ENCODE measurements at places on chromosomes 1 and 21.

GRCh38 chr1:233016798-233017197, 66.4 kb downstream of the NTPCR start:
- DNase-seq, result no peak

GRCh38 chr1:31653717-31654473, 9.2 kb upstream of the PEF1 start:
- DNase-seq, result no peak

- peak; percentile 99 for DNase-seq
These were observed at the start of gene METTL13 for GRCh38 chr1:171781176-171781875. Gene METTL13, plus strand, starts transcription at chr1:171781660. Its CDS starts 308 bp downstream, at chr1:171781968.

GRCh38 chr1:159941141-159941540, 4.3 kb downstream of the IGSF9 start:
- no peak for DNase-seq

DNA sequence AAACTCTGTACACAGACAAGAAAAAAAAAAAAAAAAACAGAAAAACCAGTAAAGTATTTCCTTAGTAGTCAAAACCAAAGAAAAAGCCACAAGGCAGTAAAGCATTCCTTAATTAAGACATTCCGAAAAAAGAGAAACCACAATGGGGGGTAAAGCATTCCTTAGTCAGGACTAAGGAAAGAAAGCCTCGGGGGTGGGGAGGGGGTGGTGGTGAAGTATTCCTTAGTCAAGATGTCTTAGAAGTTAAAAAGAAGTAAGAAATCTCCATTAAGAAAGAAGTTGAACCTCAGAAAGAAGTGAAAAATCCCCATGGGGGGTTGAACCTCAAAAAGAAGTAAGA, 28.2 kb upstream of the FMO1 start:
- no peak for DNase-seq

DNA sequence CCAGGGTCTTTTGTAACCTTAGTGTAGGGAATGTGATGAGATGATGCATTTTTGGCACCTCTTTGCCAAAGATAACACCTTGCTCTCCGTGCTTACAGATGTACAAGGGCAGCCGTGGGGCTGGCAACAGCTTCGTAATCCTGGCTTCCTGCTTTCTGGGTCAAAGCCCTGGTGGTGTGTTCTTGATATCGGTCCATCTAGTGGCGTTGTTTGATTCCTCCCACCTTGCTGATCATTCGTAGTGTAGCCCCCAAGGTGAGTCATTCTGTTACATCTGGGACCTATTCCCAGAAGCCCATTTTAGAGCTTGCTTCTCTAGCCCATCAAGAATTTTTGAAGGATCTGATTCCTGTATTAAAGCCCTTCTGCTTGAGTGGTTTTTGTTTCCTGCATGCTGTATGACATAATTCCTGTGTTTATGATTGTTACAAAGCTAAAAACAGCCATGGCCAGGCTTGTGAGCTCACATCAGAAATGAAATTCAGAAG, 7.0 kb upstream of the CCT8 start:
- no peak for DNase-seq

- peak; percentile 76 for DNase-seq
These were observed 13.7 kb downstream of the DHRS3 start for GRCh38 chr1:12604114-12604874.

DNA sequence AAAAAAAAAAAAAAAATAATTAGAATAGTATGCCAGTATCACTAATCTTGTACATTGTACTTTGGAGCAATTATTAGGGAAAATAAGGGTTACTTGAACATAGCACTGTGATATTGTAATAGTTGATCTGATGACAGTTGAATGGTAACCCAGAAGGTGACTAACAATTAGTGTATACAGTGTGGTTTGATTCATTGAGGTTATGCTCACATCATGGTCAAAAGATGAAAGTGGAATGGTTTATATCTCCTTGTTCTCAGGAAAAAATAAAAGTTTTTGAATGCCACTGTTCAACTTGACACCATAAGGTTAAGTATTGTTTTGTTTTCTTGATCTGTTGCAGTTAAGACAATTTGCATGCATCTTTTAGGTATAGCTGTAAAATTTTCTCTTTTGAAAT, 87.0 kb downstream of the GPR52 start:
- no peak for DNase-seq

DNA sequence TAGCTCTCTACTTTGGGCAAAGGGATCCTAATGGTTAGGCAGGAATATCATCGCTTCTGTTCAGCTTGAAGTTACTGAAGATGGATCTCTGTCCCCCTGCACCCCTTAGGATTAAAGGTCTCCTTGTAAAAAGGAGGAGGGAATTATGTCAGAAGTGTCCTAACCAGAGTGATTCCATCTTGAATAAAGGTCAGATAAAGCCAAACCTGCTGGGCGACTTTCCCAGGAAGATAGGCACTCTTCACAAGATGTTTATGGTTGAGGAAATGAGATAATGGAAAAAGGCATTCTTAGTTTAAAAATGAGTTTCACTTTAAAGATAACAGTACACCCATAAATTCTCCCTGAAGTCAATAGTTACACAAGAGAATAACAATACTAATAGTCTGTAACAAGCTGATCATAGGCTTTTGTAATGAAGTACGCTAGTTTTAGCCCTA, 1.7 kb upstream of the NENF start:
- no peak for DNase-seq

- no peak for DNase-seq
These were observed 72.5 kb downstream of the RUNX3 start for GRCh38 chr1:24857507-24858133.

DNA sequence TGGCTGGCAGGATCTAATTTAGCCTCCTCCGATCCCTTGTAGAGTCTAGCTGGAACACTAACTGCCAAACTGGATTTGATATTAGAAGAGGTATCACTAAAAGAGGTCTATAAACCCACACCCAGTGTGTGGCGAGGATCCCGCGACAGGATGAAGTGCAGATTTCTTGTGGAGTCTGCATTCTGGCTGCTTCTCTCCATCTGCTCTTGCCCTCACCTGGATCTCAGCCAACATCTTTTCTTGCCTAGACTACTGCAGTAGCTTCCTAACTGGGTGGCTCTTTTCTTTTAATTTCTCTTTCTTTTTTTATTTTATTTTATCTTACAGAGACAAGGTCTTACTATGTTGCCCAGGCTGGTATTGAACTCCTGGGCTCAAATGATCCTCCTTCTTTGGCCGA, 48.9 kb upstream of the CAPZB start:
- DNase-seq, result no peak

DNA sequence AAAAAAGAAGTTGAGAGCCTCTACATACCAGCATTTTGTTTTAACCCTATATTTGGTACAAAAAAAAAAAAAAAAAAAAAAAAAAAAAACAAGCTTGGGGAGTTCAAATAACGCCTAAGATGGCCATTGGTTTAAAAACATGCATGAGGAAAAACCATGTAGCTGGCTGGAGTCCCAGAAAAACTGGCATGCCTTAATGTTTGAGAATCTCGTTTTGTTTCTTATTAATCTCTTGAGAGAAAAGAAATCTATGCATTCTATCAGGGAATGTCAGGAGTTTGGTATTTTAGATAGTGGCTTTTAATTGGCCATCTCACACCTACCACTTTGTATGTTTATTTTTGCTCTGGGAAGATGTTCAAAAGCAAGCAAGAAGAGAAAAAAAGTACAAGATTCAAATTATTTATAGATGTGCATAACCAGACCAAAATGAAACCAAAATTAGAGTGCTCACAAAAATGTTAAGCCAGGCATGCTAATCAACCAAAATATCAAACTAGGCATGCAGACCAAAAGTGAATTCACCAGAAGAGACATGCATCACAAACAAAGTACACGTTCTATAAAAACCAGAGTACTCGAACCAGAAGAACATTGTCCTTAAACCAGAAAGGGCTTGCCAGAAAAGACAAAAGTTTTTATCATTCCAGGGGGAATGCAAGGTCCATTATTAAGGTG, 156.6 kb downstream of the AK5 start:
- DNase-seq, result no peak

DNA sequence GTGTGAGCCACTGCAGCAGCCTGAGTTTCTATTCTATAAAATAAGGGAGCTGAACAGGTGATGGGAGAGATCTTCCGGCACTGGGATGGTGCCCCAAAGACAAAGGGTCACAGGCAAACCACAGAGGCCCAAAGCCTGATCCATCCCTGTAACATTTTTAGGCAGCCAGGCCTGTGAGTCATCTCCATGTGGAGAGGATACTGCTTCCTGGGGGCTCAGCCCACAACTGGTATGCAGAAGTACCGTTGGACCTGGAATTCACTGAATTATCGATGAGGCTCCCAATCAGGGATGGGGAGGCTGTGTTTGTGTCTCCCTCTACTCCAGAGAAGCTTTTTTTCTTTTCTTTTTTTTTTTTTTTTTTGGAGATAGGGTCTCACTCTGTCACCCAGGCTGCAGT, 48.8 kb upstream of the WASF2 start:
- no peak for DNase-seq

DNA sequence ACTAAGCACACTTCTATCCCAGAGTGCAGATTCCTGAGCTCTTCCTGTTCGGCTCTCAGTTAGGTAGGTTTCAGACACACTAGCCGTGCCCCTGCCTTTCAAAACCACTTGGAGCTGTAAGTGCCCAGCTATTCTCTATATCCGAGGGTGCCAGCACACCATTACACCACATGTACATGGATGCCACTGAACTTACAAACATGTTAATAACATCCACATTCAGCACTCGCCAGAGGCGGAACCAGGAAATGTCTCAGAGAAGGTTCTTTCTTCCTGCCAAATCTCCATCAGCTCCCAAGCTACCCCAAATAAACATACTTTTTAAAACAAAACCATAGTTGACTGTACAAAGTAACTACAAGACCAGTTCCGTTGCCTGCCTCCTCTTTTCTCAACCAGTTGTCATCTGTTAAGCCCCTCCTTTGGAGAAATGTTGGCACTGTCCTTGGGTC, 78.4 kb upstream of the CTTNBP2NL start:
- DNase-seq, result no peak

DNA sequence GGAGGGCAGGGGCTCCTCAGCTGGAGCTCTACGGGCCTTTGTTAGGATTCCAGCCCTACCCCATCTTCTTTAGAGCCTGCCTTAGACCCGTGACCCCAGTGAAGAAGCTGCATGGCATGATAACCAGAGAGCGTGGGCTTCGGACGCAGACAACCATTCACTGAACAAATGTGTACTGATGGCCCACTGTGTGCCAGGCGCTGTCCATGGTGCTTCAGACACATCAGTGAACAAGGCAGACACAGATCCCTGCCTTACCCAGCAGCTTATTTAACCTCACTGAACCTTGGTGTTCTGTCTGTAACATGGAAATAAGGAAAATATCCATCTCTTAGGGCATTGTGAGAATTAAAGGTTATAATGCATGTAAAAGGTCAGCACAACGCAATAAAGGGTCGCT, 9.5 kb downstream of the CHIT1 start:
- DNase-seq, result no peak

GRCh38 chr1:75985827-75986226, 53.6 kb upstream of the ASB17 start:
- no peak for DNase-seq

- DNase-seq, result no peak
These were observed 9.3 kb upstream of the ST6GALNAC5 start for GRCh38 chr1:76857973-76858372.

DNA sequence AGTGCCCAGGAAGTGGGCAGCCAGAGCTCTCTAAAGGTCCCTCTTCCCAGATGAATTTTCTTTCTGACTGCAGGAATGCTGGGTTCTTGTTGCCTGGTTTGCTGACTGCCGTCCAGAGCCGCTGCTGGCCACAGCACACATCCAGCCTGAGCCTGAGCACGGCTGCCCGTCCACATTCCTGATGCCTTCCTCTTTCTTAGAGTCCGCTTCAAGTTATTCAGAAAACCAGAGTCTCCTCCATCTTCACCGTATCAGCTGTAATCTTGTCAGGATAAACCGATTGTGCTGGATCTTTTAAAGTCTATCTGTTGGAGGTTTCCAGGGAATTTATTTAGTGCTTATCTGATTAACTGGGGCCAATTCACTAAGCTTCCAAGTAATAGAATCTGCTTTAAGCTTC, 84.8 kb upstream of the BCAR3 start:
- DNase-seq, result no peak

- DNase-seq, result no peak
These were observed 308.0 kb upstream of the C1orf174 start for GRCh38 chr1:4207842-4208692.

DNA sequence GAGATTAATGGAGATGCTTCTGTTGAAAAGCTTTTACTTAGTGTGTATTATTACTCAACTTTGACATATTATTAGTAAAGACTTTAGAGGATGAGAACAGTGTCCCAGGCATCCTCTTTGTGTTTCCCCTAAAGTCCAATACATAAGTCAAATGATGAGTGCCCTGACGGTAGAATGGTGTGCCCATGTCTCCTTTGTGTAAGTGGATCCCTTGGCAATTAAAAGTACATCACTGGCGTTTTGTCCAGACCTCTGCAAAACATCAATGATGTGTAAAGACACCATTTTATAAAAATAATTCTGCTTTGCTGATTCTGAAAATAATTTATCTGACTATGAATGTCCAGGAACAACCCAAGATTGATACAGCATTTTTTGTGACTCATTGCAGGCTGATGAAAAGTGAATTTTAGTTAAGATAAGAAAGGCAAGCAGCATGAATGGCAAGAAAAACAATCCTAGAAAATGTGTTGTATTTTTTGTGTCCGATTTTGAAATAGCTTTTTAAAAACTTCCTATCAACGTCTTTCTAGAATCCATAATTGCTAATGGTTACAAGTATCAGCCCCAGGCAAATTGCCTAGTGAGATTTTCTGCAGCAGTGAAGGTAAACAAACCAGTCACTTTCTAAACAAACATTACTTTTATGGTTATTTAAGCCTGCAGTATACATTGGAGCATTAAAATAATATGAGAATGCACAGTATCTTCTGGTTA, 251.5 kb downstream of the PTPRC start:
- no peak for DNase-seq

- no peak for DNase-seq
These were observed 2.4 kb upstream of the RNU5D-1 start for GRCh38 chr1:44733365-44733764.

- DNase-seq, result no peak
These were observed 32.7 kb upstream of the KHDRBS1 start for GRCh38 chr1:31980835-31981455.

- DNase-seq, result no peak
These were observed 139.4 kb upstream of the B3GALT2 start for GRCh38 chr1:193325771-193326170.

DNA sequence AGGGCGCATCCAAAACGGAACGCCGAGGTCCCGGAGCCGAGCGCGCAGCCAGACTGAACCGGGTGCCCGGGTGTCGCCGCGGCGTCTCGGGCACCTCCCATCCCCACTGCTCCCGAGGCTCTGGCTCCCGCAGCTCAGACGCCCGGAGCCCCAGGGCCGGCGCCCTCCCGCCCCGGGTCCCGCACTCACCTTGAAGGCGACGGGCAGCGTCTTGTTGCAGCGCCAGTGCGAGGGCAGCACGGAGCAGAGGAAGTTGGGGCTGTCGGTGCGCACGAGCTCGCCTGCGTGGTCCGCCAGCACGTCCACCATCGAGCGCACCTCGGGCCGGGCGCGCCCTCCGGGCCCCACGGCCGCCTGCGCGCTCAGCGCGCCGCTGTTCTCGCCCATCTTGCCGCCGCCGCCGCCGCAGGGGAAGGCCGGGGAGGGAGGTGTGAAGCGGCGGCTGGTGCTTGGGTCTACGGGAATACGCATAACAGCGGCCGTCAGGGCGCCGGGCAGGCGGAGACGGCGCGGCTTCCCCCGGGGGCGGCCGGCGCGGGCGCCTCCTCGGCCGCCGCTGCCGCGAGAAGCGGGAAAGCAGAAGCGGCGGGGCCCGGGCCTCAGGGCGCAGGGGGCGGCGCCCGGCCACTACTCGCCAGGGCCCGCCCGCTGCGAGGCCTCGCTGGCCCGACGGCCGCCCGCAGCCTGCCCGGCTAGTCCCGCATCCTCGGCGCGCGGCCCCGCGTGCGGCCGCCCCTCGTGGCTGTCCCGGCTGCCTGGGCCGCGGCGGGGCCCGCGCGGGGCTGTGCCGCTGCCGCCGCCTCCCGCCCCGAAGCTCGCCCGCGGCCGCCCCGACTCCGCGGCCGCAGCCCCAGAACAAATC, 447 bp downstream of the RUNX3 start:
- peak; percentile 45 for DNase-seq
